ENCODE measurements at places on chromosomes 3 and 15.

GRCh38 chr3:61936344-61936937, 375.1 kb downstream of the PTPRG start:
- no peak for DNase-seq

DNA sequence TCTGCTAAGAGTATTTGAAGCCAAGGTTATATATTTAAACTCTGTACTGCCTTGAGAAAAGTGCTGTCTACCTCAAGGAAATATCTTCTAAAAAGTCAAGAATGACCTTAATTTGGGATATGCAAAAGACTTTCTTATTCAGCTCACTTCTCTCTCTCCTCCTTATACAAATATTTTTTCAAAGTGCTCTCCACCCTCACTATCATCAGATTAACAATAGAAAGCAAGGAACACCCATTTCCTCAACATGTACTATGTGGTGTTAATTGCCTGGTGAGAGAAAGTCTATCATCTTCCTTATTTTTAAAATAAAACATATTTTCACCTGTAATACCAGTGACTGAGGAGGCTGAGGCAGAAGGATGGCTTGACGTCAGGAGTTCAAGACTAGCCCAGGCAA, 44.4 kb upstream of the RSL24D1 start:
- no peak for DNase-seq

DNA sequence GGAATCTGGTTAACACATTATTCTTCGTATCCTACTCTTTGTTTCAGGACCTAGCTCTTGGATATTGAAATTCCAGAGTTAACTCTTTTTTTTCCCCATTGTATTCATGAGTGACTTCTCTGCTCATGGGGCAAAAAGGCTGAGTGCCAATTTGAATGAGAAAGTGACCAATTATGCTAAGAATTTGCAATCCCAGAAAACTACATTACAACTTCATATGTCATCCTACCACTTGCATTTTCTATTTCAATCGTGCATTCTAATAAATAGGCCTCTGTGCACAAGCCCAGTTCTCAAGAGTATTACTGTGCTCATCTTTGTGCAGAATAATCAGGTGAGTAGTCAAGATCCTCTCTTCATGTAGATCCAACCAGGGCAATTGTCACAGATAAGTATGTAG, 537.8 kb downstream of the OTOL1 start:
- no peak for DNase-seq

- DNase-seq = no peak
Measured at GRCh38 chr3:146164071-146164470, 3.1 kb upstream of the PLOD2 start.

DNA sequence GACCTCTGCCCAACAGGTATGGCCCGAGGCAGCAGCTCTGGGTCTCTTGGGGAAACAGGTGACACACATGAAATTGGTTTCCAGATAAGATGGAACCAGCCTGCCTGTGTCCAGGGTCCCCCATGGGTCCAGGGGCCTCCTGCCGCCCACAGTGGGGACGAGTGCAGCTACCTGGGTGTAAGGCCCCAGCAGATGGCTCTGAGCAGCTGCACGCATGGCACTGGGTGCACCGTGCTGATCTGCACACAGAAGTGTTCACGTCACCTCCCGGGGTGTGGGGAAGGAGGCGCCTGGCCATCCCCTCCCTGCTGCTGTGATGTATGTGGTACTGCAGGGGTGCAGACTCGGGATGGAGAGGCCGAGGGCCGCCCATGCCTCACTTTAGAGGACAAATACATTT, 63.6 kb downstream of the NIPA2 start:
- no peak for DNase-seq

DNA sequence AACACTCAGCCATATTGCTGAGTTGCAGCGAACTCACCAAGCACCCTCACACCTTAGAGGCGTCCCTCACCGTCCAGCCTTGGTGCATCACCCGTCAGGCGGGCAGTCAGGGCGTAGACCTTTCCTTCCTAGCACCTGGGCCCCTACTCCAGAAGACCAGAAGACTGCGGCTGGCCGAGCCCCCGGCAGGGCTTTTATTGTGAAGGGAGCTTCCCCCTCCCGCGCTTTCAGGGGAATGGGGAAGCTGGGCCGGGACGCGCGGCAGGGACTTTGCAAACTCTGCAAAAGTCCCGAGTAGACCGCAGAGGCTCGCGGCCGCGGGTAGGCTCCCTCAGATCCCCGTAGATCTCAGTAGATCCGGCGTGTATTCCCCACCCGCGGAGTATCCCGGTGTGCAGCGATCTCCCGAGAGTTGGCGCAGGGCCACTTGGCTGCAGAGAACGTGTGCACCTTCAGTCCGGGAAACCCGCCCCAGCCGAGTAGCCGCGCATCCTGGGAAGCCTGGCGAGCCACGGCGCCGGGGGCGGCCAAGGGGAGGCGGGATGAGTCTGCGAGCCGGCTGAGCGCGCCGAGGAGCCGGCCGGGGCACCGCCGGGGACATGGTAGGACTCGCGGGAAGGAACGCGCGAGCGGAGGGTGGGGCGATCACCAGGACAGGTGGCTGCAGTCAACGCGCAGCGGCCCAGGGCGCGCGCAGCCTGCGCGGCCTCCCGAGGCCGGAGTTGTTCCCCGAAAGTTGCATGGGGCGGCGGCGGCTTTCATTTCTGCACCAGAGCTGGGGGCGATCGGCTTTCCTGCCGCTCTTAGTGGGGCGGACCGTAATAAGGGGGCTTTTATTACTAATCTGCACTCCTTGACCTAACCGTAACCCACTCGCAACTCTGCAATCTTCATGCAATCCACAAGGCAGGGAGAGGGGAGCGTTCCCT, at the start of gene GASK1A:
TSS of gene GASK1A (plus strand) at position 268 of the 929 bp plus-strand sequence. CDS start at position 600, 332 bp downstream.
- DNase-seq = peak; percentile 50

- no peak for DNase-seq
Measured at GRCh38 chr3:127991251-127991650, 61.0 kb upstream of the SEC61A1 start.

GRCh38 chr15:50009634-50010033, 109.4 kb downstream of the ATP8B4 start:
- no peak for DNase-seq

- DNase-seq = no peak
Measured at GRCh38 chr3:56667973-56668579, 15.0 kb downstream of the TASOR start.

- DNase-seq = no peak
Measured at GRCh38 chr3:171178714-171179113, 152.2 kb upstream of the SLC2A2 start.

DNA sequence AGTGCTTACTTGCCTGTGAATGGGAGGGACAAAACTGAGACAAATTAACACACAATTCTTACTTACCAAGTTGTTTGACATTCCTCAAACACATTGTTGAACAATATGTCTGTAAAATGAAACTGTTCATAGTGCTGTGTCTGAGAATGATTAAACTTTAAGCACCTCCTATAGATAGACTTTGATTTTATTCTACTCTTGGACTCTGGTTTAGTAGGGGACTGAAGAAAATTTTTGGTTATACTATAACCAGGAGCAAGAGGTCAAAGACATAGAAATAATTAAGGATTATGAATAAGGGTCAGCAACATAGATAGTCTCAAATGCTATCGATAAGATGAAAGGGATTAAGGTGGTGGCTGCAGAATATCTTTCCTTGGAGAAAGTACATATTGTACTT, 7.9 kb upstream of the MTFMT start:
- DNase-seq = no peak

DNA sequence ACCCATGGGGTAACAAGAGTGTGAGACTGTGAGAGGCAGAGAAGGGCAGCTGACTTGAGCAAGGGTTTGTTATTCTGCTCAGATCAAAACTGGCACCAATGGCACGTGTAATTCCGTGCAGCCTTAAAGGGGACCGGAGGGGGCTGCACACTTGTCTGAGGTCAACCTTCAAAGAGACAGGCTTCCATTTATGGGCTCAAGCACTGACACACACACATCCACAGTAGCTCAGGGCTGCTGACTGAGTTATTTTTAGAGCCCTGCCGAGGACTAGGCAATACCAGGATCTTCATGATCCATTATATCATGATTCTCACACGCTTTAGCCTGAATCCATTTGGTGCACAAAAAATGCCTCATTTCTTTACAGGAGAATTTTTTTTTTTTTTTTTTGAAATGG, 20.6 kb upstream of the SPTBN5 start:
- DNase-seq = no peak

DNA sequence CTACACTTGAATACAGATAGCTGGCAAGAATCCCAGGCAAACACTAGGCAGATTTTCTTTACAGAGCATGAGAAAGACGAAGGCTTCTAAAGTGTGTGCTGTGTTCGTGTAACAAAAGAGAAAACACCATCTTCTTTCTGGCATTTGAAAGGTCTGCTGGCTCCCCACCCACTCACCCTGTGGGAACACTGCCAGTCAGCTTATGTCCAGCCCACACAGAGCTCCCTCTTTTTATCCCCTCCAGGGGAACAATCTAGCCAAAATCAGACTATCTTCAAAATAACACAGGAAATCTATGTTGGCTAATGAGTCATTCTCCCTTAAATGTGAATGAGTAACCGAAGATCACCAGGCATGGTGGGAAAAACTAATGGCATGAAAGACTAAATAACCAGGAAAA, 45.6 kb upstream of the PAQR5 start:
- DNase-seq = no peak

- DNase-seq = no peak
Measured at GRCh38 chr3:126288314-126288713, 68.9 kb downstream of the KLF15 start.

- DNase-seq = no peak
Measured at GRCh38 chr3:59482684-59483083, 432.9 kb upstream of the CFAP20DC start.

DNA sequence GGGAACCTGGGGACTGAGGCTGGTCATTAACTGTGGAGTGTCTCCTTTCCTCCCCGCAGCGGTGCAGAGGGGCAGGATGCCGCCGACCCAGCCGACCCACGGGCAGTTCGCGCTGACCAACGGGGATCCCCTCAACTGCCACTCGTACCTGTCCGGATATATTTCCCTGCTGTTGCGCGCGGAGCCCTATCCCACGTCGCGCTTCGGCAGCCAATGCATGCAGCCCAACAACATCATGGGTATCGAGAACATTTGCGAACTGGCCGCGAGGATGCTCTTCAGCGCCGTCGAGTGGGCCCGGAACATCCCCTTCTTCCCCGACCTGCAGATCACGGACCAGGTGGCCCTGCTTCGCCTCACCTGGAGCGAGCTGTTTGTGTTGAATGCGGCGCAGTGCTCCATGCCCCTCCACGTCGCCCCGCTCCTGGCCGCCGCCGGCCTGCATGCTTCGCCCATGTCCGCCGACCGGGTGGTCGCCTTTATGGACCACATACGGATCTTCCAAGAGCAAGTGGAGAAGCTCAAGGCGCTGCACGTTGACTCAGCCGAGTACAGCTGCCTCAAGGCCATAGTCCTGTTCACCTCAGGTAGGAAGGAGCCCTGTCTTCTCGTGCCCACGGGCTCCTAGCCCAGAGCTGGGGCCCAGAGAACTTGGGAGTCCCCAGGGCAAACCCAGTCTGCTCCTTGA, 3.7 kb downstream of the NR2F2 start:
- no peak for DNase-seq

- no peak for DNase-seq
Measured at GRCh38 chr3:5078151-5078550, 43.9 kb upstream of the ARL8B start.

- no peak for DNase-seq
Measured at GRCh38 chr3:142577696-142578328, 721 bp downstream of the ATR start.

DNA sequence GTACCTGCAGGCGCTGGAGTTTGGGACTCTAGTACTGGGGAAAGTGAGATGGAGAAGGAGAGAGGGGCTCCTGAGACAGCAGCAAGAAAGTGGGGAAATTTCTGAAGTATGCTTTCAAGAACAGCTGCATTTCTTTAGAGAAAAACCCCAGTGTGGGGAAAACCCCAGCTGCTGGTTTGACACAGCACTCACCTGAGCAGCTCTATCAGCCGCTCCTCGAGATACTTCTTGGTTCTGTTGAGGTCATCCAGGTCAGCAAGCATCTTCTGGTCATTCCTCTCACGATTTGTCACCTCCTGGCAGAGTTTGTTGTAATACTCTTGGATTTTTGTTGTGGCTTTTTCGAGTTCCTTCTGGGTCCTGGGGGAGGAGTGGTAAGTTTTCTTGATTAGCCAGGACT, 18.8 kb downstream of the CXCR6 start:
- DNase-seq = no peak

DNA sequence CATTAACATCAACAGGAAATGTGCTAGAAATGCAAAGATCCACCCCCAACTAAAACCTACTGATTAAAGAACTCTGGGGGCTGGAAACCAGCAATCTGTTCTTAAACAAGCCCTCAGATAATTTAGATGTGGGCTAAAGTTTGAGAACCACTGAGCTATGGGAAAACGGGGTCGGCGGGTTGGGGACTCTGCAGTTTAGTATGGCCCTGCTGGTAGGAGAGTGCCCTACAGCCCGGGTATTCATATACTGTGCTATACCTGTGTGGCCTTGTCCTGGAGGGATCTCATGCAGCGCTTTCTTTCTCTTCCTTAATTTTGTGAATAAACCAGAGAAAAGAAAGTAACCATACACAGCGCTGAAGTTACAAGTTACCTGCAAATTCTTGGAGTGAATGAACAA, 189.7 kb upstream of the GBE1 start:
- no peak for DNase-seq

DNA sequence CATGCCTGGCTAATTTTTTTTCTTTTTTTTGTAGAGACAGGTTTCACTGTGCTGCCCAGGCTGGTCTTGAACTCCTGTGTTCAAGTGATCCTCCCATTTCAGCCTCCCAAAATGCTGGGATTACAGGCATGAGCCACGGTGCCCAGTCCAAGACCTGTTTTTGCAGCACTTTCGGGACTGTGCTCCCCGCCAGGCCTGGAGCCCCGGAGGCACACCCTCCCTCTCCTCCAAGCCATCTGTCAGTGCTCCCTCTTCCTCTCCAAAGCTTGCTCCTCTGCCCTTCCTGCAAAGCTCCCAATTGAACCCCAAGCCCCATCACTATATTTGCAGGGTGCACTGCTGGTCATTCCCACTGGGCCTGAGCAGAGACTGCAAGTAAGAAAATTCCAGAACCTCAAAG, 98.1 kb downstream of the CORO2B start:
- no peak for DNase-seq

DNA sequence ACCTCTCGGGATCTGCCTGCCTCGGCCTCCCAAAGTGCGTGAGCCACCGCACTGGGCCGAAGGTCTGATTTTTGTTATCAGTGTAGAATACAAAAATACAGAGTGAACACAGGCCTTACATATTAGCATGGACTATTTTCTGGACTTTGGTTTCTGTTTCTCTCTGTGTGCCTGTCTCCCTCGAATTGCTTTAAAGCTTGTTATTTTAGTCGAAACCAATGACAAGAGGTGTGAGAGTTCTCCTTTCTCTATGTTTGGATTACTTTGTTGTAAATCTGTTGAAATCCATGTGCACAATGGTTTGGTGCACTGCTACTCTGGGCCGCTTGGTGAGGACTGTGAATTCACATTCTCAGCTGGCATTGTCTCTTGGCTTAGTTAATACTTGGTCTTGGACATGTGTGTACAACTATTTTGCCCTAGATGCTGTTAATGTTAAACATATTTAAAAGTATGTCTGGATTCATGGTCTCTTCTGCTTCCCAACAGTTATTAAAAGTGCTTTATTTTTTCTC, 23.9 kb downstream of the MED12L start:
- no peak for DNase-seq

Data from progenitor cell of endocrine pancreas (in vitro differentiated cells).